Activated CD4-positive, CD25-positive, alpha-beta regulatory T cell treated with anti-CD3 and anti-CD28 coated beads, Interleukin-2, amount 50 U/mL, for 16 hours (primary cell): ENCODE measurements at places on chromosomes 16 and 17.

- no peak for DNase-seq
Observed at GRCh38 chr17:78821961-78822360, 18.7 kb downstream of the USP36 start.

- no peak for DNase-seq
Observed at GRCh38 chr17:47733674-47734410, 806 bp downstream of the TBX21 start.

DNA sequence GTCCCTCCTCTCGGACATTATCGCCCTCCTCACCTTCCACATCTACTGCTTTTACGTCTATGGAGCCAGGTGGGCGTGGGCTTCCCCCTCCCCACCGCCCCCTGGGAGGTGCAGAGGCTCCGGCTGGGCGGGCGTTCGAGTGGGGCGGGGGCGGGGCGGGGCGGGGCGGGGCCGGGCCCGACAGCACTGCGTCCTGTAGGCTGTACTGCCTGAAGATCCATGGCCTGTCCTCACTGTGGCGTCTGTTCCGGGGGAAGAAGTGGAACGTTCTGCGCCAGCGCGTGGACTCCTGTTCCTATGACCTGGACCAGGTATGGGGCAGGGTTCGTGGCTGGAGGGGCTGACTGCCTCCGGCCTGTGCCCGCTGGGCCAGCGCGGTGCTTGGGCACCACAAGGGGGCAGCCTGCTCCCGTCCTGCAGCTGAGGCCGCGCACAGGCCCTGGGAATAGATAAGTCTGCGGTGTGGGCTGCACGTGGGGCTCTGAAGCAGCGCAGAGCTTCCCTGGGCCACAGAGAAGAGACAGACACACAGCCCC lies 9.2 kb downstream of the PIGQ start:
- DNase-seq = no peak

DNA sequence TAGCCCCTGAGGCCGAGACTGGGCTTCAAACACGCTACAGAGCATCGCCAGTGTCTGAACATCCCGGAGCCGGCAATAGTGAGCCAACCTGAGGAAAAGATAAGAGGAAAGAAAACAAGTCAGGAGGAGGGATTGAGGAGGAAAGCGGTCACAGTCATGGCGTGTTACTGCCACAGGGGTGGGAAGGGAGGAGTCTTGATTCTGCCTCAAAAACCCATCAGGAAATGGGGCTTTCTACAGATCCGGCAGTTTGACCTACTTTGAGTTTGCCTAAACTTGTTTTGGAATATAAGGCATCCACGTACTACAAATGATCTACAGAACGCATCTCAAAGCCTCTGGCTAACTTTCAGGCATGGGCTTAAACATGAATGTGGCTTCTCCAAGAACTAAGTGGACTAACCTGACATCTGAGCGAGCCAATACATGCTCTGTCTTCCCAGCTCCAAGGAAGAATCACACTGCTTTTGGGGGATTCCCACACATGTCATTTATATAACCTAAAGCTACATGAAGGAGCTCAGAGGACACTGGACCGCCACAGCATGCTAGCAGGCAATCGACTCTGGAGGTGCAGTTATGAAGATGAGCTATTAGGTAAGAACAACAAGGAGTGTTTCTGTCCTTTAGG lies 96.6 kb downstream of the WDR59 start:
- DNase-seq = no peak

GRCh38 chr16:24723663-24724062 lies 5.8 kb upstream of the TNRC6A start:
- DNase-seq = no peak

GRCh38 chr16:55568207-55568606 lies 1.7 kb downstream of the CAPNS2 start:
- DNase-seq = no peak

GRCh38 chr17:30472238-30472890 lies 4.8 kb upstream of the GOSR1 start:
- no peak for DNase-seq

- DNase-seq = no peak
Observed at GRCh38 chr16:62408760-62409159, 372.5 kb upstream of the CDH8 start.

DNA sequence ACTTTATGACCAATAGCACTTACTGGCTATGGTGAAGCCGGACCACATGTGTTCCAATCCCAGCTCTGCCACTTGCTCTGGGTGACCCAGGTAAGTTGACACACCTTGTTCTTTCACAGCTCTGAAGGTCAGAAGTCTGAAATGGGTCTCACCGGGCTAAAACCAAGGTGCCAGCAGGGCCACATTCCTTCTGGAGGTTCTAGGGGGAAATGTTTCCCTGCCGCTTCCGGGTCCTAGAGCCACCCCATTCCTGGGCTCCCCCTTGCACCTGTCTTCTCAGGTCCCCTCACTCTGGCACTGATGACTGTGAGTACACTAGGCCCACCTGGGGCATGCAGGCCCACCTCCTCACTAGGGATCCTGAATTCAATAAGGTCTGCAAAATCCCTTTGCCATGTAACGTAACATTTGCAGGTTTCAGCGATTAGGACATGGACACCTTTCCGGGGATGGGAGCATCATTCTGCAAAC lies 11.4 kb downstream of the USP7 start:
- no peak for DNase-seq

DNA sequence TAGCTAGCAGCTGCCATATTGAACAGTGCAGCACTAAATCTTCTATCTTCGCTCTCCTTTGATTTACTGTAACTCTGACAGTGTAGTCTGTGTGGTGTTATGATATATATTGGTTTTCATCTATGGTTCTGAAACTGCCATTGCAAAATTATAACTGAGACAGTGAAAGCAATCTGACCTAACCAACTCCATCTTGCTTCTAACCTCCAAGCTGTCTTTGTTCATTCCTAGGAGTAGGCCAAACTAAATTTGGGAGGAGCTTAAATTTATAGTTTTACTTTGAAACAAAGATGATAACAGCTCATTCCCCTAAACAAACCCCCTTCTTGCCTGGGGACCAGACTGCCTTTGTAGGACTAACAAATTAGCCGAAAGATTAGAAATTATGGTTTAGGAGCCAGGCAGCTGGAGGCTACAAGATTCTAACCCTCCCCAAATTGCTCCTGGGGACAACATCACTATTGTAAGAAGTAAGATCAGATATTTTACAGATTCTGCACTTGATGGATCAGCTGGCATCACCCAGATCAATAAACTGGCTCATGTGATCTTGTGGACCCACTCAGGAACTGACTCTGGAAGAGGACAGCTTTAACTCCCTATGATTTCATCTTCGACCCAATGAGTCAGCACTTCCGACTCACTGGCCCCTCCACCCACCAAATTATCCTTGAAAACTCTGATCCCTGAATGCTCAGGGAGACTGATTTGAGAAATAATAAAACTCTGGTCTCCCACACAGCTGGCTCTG lies 47.0 kb upstream of the FBXO47 start:
- no peak for DNase-seq

DNA sequence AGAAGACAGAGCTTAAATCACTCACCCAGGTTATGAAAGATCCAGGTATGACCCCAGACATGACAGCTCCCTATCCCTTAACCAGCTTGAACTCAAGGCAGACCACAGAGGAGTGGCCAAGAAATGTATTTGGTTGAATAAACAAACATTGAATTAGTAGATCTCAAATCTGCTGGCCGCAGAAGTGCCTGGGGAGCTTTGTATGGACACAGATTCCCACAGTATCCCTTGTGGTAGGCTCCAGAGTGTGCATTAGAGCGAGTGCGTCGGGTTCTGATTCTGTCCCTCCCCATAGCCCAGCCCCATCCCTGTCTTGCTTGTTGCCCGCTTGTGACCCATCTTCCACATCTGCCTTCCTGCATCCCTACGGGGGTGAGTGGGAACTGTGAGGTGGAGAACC lies 118.8 kb upstream of the FOXF1 start:
- DNase-seq = no peak
